ENCODE measurements at places on chromosomes 1 and 21.
A peak's percentile ranks its signal among the peaks of the same experiment; 100 is the strongest.

DNA sequence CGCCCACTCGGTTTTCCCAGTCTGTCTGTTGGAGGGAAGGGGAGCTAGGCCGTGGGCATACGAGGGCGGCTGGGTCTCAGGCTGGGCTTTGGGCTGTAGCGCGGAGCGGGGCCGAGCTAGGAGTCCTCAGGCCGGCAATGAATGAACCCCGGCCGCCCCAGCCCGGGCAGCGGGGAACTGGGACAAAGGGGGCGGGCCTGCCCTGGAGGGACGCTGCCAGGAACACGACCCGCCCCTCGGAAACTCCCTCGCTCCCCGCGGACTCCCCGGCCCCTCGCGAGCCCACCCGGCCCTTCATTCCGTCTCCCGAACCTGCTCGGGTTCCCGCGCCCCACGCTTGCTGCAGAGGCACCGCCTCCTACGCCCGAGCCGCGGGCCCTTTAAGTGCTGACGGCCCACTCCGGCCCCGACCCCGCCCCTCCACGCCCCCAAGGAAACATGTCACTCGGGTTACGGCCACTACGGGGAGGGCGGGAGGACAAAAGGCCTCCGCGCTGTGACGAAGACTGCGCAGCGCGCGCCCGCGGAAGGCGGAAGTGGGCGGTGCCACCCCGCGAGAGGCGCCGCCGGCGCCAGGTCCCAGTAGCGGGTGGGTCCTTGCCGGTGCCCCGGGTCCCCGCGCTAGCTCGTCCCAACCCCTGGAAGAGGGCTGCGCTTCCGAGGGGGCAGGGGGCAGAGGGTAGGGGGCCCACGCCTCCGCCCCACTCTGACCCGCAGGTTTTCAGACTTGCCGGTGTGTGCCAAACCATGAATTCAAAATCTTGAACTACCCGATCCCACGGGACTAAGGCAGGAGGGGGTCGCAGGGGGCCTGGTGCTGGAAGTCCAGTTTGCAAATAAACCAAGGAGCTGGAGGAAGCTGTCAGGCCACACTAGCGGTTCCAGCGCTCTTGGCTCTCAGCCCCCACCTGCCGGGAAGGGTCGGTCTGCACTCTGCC, at the start of gene GALE:
TSS of gene GALE (minus strand) at position 355 of the 938 bp plus-strand sequence. CDS start 1,747 bp downstream, outside the sequence.
- peak; percentile 92 for DNase-seq

DNA sequence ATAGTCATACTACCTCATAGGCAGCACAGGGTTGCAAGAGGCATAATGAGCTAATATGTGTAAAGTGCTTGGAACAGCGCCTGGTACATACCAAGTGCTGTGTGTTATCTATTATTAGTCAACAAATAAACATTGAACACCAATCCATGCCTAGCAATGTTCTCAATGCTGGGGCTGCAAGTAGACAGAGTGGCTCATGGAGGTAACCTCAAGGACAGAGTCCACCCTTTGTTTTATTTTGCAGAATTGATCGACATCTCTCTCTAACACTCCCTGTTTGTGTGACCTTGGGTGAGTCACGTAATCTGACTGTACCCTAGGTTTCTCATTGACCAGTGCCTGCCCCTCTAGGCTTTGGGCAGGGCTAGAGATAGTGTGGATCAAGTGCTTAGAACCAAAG, 164.0 kb upstream of the KLHDC7A start:
- DNase-seq = no peak

GRCh38 chr1:6953907-6954364, 168.7 kb downstream of the CAMTA1 start:
- no peak for DNase-seq

GRCh38 chr1:230743899-230744298, 3.3 kb upstream of the CAPN9 start:
- no peak for DNase-seq

DNA sequence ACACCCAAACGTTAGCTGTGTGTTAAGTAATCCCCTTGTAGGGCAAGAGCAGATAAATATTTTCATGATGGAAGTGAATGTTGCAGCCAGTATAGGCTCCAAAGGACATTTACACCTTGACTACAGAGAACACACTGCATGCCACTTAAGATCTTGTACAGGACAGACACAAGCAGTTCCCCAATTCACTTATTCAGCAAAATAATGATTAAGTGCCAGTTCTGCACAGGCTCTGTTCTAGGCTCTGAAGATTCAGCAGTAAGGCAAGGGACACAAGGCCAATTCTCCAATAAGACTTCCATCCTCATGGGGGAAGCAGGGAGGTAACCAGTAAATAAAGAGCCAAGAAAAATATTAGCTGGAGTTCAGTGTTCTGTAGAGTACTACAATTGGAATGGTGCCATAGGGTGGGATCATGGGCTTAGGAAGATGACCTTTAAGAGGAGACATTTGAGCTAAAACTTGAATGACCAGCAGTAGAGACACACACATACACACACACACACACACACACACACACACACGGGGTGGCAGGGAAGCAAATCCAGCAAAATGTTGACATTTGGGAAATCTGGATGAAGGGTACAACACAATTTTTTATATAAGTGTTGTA, 199.9 kb upstream of the JUN start:
- DNase-seq = no peak

GRCh38 chr1:1602304-1602967, 2.5 kb upstream of the FNDC10 start:
- DNase-seq = no peak

DNA sequence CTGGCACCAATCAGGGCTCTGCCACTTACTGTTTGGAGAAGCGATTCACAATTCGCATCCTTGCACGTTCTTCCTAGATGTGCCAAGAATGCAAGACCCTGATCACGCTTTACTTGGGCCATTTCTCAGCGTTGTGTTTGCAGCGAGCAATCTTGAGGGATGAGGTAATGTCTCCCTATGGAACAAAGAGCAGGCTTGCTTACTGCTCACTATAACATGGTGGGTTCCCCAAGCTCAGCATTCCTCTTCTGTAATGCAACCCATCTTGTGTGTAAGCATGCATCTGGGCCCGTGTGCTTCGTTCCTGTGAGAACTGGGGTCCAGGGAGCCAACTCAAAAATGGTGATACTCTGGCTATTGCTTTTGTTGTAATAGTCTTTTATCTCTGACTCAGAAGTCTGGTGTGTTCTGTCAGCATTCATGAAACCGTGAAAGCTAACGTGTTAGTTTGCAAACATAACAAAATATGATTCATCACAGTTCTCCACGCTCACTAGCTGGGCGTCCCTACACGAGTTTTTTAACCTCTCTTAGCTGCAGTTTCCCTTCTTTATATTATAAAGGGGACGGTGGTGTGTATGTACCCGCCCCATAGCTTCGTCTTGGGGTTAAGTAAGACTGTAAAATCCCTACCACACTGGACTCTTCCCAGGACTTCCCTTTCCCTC, 33.3 kb downstream of the DNTTIP2 start:
- no peak for DNase-seq

DNA sequence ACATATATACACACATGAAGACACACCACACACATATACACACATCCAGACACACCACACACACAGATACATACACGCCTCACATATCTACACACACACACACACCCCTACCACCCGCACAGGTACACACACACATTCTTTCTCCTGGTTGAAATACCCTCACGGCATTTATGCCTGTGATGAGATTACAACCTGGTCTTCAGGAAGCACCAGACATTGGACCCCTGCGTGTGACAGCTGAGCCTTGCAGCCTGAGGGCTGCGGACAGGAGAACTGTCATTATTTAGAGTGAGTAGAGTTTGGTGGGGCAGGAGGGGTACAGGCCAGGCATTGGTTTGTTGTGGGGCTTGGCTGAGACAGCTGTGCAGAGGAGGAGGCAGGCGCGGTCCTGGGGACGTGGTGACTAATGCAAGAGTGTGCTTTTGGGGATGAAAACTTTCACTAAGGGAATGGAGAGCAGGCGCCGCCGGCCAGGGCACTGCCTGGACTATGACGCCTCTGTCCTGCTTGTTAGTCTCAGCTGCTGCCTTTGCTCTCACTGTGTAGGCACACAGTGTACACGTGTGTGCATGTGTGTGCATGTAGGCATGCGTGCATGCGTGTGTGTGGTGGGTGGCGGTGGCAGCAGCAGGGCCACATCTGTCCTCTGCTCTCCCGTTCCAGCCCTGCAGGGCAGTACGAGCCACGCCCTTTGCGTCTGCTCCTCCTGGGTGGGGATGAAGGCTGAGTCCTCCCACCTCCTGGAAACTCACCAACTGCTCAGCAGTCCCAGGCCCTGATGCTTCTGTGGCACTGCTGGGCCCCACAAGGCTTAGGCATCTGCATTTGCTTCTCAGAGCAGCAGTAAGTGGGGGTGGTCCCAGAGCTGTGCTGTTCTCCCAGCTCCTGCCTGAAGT, 57.6 kb downstream of the SPSB1 start:
- no peak for DNase-seq

- DNase-seq = no peak
These were observed 871 bp downstream of the TUFT1 start for GRCh38 chr1:151540982-151541377.

DNA sequence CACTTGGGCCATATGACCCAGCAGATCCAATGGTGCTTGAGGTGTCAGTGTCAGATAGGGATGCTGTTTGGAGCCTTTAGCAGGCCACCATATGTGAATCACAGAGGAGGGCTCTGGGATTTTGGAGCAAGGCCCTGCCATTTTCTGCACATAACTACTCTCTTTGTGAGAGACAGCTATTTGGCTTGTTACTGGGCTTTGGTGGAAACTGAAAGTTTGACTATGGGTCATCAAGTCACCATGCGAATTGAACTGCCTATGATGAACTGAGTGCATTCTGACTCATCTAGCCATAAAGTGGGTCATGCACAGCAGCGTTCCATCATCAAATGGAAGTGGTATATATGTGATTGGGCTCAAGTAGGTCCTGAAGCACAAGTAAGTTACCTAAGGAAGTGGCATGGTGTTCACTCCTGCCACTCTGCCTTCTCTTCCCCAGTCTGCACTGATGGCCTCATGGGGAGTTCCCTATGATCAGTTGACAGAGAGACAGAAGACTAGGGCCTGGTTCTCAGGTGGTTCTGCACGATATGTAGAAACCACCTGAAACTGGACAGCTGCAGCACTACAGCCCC, 447.3 kb downstream of the AGBL4 start:
- DNase-seq = no peak

DNA sequence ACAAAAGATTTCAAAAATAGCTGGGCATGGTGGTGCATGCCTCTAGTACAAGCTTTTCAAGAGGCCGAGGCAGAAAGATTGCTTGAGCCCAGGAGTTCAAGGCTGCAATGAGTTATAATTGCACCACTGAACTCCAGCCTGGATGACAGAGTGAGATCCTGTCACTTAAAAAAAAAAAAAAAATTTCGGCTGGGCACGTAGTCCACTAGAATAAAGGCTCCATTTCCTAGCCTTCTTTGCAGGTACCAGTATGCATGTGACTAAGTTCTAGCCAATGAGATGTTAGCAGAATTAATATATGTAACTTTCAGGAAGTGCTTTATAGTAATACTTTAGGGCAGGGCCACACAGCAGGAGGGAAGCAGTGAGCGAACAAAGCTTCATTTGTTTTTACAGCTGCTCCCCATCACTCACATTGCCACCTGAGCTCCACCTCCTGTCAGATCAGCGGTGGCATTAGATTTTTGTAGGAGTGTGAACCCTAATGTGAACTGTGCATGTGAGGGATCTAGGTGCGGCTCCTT, 28.8 kb upstream of the SYDE2 start:
- no peak for DNase-seq

- DNase-seq = peak; percentile 58
These were observed 12.3 kb downstream of the ATP2B4 start for GRCh38 chr1:203638950-203639349.

DNA sequence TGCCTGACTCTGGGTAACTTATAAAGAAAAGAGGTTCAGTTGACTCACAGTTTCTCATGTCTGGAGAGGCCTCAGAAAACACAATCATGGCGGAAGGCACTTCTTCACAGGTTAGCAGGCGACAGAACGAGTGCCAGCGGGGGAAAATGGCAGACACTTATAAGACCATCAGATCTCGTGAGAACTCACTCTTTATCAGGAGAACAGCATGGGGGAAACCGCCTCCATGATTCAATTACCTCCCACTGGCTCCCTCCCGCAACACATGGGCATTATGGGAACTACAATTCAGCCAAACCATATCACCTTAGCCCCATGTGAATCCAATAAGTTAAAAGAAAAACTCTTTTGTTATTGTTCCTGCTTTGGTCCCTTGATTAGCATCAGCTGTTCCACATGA, 725.2 kb downstream of the LRRIQ3 start:
- DNase-seq = no peak

DNA sequence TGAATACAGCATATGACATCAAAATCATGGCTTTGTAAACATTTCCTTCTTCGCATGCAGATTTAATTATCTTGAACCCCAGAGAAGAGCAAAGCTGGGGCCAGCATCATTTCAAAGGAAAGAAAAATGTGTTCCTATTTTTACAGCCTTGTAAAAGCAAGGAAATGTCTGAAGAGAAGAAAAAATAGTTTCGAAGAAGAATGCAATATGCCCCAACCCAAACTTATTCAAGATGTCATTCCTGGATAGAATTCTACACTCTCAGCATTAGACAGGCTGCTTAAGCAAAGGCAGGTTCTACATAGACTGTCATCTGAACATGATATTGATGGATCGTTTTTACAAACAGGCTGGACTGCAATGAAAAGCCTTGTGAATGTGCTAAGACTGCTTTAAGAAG, 900.8 kb downstream of the TTLL7 start:
- no peak for DNase-seq

DNA sequence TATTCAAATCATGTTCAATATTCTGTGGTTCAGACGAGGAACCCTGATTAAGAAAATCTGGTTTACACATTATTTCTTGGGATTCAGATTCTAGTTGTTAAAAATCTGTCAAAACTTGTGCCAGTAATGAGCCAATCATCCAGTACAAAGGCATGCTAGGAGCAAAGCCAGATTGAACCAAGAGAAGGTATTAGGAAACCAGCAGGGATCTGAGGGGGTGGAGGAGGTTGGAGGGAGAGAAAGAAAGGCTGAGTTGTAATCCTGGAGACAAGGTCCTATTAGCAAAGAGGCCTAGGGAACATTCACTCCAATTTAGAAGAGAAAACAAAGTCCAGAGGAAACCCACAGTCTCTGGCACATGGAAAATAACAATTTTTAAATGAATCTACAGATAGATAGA, 352.9 kb downstream of the LTN1 start:
- no peak for DNase-seq

GRCh38 chr1:26493267-26493666, 21.0 kb downstream of the HMGN2 start:
- DNase-seq = peak; percentile 32

GRCh38 chr1:216807696-216808095, 84.5 kb upstream of the ESRRG start:
- no peak for DNase-seq

DNA sequence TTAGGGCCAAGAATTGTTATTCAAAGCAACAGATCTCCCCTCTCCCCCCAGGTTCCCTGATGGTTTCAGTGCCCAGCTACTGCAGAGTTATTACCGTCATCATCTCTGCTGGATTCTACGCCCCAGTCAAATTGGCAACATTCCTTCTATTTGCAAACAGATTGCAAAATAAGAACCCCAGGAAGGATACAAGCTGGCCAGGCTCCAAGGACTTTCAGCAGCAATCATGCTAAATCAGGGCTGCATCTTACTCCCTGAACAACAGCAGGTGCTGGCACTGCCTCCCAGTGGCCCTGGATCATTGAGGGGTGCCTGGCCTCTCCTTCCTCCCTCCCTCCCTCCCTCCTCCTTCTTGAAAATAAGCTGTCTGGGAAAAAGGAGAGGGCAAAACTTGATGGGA, 521.6 kb upstream of the BEND5 start:
- DNase-seq = no peak

All from MV-4-11 (cell line).